ENCODE measurements at places on chromosomes 4 and X. TPM values are rescaled to one million over a fixed set of nuclear protein-coding genes. Genes with fewer than 3 reads are reported as not detected.

ANXA10 gene
- total RNA-seq, result not detected

CCDC110 gene
- 0.59 TPM for total RNA-seq

HS6ST2 gene
- not detected for total RNA-seq

NPNT gene
- total RNA-seq, result 0.50 TPM

SUPT20HL1 gene
- total RNA-seq, result not detected

LRCH2 gene
- 0.33 TPM for total RNA-seq

PRDM5 gene
- total RNA-seq, result 7.9 TPM

TMEM271 gene
- not detected for total RNA-seq

PAGE3 gene
- total RNA-seq, result not detected

BEX1 gene
- 9.3 TPM for total RNA-seq

MAGEC2 gene
- total RNA-seq, result not detected

RRH gene
- not detected for total RNA-seq

C4orf54 gene
- 0.50 TPM for total RNA-seq

GPR50 gene
- total RNA-seq, result not detected

ASB9 gene
- 1.9 TPM for total RNA-seq

NXF2 gene
- not detected for total RNA-seq

TADA2B gene
- total RNA-seq, result 17.2 TPM

SMIM10L2A gene
- total RNA-seq, result 27.5 TPM

VCX3A gene
- total RNA-seq, result not detected

PHEX gene
- total RNA-seq, result 0.83 TPM

JAKMIP1 gene
- total RNA-seq, result not detected

TTC29 gene
- not detected for total RNA-seq

RADX gene
- 3.4 TPM for total RNA-seq
